Activated CD4-positive, alpha-beta T cell treated with anti-CD3 and anti-CD28 coated beads, Interleukin-2, amount 50 U/mL, for 4 hours (primary cell): ENCODE measurements at places on chromosomes 3 and 15.
A peak's percentile ranks its signal among the peaks of the same experiment; 100 is the strongest.

DNA sequence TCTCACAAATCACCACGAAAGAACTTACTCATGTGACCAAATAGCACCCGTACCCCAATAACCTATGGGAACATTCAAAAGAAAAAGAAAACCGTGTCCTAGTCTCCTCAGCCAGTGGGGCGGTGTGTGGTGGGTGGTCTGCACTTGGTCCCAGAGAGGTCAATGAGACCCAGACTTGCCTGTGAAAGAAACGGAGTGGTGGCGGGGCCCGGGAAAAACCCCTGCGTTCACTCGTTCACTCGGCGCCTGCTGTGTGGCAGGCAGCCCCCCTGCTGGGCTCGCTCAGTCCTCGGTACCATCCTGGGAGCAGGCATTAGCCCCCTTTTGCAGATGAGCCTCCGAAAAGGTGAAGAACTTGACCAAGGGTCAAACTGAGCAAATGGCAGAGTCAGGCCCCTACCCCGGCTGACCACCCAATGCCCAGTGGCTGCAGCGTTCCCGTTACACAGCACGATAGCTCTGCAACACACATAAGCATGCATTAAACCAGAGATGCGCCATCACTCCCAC is 36.0 kb downstream of the ZDHHC19 start:
- DNase-seq, result no peak

- no peak for DNase-seq
Measured at GRCh38 chr3:2659896-2660295, 450.3 kb downstream of the IL5RA start.

DNA sequence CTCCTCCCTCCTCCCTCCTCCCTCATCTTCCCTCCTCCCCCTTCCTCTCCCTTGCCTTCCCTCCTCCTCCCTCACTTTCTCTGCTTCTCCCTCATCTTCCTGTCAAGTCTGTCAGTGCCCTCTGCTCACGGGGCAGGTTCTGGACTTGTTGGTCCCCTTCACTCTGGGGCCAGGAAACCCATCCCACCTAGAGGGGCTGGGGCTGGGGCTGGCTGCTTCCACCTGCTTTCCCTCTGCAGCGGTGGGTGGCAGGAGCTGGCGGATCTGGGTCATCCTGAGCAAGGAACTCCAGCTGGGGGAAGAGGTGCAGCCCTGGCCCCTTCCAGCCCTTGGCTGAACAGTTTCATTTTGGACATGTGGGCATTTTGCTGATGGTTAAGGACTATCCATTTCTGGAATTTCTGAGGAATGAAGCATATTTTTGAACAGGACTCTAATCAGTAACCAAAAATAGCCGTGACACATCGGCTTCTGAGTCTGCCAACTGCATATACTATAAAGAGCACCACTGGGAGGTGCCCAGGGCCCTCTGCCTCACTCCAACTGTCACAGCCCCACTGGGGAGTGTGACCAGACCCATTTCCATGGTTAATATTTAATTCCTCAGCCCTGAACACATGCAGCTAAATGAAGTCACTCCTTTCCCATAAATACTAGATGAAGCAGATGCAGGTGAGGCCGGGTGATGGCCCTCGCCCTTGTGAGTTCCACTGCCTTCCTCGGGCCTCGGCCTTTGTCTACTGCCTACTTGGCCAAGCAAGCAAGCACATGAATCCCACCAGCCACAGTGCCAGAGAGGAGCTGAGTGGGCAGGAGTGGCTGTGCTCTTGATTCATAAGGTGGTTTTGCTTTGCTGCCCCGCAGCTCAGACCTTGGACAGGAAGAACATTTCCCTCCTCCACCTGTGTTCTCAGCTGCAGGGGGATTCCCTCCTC is 39.8 kb downstream of the CHDH start:
- no peak for DNase-seq

DNA sequence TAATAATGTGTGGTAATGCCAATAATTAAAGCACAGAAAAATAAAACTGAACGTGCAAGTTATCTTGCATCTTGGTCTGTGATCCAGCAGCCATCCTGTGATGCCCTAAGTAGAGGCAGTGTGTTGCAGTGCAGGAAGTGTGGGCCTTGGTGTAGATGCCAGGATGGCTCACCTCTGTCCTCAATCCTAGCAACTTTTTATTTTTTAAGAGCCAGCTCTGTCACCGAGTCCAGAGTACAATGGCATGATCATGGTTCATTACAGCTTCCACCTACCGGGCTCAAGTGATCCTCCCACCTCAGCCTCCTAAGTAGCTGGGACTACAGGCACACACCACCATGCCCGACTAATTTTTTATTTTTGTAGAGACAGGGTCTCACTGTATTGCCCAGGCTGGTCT is 7.6 kb downstream of the BAHD1 start:
- DNase-seq, result no peak

GRCh38 chr3:49719214-49719884 is at the start of gene AMIGO3:
Gene AMIGO3, minus strand, starts transcription at chr3:49719684. Its CDS starts 219 bp downstream, at chr3:49719465.
- peak; percentile 85 for DNase-seq

- DNase-seq, result no peak
Measured at GRCh38 chr15:43299411-43299810, 31.0 kb downstream of the LCMT2 start.

- no peak for DNase-seq
Measured at GRCh38 chr15:60563539-60564404, 84.8 kb upstream of the ICE2 start.

- no peak for DNase-seq
Measured at GRCh38 chr3:13693441-13693840, 144.5 kb downstream of the FBLN2 start.

- DNase-seq, result no peak
Measured at GRCh38 chr15:86558252-86558651, 478.6 kb downstream of the AGBL1 start.

- no peak for DNase-seq
Measured at GRCh38 chr3:50442945-50443579, 60.4 kb downstream of the CACNA2D2 start.

DNA sequence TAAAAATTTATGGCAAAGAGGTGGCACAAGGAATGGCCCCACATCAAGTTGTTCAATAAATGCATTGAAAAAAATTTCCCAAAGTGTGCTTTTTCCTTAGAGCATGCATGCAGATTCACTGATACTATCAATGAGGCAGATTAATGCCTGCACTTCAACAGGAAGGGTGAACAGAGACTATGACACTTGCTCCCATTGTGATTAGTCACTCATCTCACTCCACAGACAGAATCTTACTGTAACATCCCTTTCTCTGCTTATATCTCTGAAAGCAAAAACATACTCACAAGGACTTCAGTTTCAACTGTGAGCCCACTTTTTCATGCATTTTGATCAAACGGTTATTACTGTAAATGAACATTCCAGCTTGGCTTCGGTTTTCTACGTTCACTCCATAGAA is 60.9 kb downstream of the MORC1 start:
- no peak for DNase-seq
